ENCODE measurements at places on chromosomes 6 and 20.
A peak's percentile ranks its signal among the peaks of the same experiment; 100 is the strongest.

GRCh38 chr6:83198486-83199172 is 5.5 kb downstream of the RWDD2A start:
- DNase-seq = no peak

DNA sequence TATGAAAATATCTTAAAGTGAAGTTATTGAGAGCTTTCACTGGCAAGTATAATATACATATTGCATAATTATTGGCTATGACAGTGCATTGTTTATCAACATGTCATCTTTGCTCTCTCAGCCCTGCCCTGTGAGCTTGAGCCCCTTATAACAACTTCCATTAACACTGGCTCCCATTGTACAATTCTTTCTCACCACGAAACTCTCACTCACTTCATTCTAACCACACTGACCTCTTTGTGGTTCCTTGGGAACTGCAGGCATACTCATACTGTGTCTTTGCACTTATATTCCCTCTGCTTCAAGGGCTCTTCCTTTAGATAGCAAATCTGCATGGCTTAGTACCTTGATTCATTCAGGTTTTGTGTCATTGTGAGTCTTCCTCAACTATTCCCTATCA is 411.8 kb downstream of the CDKAL1 start:
- no peak for DNase-seq

GRCh38 chr6:135183532-135184440 is 2.7 kb downstream of the MYB start:
- peak; percentile 68 for DNase-seq

- no peak for DNase-seq
These were observed 65.2 kb downstream of the THBS2 start for GRCh38 chr6:169188475-169188874.

DNA sequence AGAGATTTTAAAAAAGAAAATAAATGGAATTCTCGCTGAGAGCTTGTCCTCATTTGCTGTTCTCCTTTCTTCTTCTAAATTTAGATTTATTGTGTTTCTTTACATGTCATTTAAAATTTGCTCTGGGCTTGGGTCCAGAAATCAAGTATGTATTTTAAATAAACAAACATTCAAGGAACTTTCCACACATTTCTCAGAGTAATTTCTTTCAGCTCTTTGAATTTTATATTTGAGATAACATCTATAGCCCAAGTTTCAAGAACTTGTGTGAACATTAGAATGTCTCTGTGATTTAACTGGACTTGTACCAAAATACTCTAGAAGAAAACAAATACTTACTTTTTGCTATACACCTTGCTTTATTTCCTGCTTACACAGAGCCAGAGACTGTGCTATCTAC is 192.3 kb downstream of the TMEM200A start:
- no peak for DNase-seq

DNA sequence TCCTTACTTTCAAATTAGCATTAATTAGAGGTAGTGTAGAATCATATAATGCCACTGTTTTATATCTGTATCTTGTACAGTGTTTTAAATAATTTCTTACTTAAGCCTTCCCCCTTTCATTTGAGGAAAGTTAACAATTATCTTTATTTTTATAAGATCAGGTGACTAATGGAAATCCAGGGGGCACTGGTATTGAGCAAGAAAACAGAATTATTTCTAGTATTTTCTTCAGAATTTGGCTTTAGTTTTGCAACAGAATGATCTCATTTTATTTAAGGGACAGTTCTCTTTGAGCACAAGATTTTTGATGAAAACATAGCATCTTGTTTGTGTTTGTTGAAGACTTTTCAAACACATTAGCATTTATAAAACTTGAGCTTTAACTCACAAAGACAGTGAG is 55.9 kb downstream of the RNF217 start:
- no peak for DNase-seq

- peak; percentile 79 for DNase-seq
These were observed 712 bp downstream of the RXRB start for GRCh38 chr6:33199687-33200218.

GRCh38 chr6:148612043-148612442 is 134.8 kb upstream of the UST start:
- DNase-seq = no peak

DNA sequence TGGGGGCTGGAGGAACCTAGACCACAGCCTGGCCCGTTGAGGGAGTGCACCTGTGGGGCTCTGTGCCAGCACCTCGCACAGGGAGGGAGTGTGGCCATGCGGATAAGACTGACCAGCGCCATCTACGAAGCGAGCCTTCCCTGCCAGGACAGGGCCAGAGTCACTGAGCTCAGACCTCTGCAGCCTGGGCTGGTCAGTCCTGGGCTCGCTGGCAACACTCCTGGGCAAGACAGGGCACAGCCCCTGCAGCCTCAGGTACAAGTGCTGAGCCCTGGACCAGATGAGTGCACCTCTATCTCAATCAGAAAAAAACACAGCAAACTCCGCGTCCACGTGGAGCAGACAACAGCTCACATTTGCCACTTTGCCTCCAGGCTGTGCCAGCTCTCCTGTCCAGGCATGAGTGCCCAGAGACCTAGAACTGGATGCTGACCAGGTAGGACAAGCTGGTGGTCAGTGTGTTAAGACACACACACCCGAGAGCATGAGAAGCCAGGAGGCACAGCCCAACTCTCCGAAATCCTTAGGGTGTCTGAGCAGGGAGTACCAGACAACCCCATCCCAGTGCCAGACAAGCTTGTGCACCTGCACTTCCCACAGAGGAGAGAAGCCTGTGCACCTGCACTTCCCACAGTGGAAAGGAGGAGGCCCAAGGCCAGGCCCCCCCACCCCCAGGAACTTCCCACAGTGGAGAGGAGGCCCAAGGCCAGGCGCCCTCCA is 4.9 kb downstream of the ARFRP1 start:
- DNase-seq = no peak

DNA sequence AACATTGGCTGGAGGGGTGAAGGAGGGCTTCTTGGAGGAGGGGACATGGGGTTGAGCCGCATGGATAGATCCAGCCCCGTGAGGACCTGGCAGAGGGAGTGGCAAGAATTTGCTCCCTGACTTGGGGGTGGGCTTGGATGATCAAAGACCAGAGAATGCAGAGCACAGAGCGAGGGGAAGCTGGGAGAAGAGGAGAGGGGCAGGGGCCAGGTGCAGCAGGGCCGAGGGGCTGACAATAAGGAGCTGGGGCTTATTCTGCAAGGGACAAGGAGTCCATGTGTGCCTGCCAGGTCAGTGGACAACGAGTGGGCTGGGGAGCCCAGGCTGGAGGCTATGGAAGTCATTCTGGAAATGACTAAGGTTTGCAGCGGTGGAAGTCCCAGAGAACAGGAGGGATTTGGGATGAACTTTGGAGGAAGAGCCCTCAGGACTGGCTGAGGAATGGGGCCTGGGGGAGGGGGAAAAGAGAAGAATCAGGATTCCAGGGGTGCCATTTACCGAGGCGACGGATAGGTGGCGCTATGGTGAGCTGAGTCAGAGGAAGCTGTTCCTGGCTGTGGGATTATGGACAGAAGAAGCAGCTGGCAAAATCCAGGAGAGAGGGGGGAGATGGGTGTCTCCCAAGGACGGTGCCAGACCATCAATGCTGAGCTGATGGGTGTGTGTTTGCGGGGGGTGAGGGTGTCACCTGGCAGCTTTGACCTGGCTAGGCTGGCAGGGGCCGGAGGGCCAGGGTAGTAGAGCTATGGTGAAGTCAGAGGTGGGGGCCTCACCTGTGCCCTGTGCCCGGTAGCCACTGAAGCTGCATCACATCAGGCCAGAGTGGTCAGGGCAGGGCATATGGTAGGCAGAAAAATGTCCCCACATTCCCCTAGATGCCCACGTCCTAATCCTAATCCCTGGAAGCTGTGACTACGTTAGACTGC is 7.8 kb downstream of the KCNG1 start:
- no peak for DNase-seq

- peak; percentile 69 for DNase-seq
These were observed 19.7 kb downstream of the FAM217A start for GRCh38 chr6:4059115-4059777.

GRCh38 chr20:45318948-45319347 is 10.8 kb upstream of the MATN4 start:
- no peak for DNase-seq

GRCh38 chr20:60505423-60505822 is 547.2 kb downstream of the CDH26 start:
- no peak for DNase-seq

DNA sequence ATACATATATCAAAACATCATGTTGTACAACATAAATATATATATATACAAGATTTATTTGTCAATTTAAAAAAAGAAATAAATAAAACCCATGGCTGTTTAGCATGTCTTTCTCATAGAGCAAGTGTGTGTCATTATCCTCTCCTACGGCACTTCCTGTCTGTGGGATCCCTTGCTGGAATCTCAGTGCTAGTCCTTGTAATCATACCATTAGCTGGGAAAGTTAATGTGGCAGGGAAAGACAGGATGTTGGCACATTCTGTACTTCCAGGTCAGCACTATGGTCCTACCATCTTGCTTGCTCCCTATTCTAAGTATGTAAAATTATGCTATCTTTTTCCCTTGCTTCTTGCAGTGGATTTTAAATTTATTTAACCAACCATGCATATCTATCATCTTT is 9.5 kb upstream of the SLC17A3 start:
- no peak for DNase-seq

DNA sequence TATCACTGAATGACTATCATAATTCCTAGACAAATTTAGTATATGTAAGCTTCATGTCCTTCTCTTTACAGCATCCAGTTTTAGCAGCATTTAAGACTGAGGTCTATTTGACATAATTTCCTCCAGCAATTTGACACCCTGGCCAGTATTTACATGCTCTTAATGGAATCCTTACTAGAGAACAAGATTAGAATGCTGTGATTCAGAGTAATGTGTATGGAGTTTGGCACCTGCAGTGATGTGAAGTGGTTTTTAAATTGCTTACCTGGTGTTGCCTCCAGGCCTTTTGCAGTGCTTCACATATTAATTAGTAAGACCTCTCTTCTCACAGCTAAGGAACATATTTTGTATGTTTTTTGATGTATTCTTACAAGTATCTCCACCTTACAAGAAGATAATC is 9.8 kb downstream of the NKX2-4 start:
- DNase-seq = no peak

- no peak for DNase-seq
These were observed 3.8 kb downstream of the ULBP3 start for GRCh38 chr6:150065083-150065482.

DNA sequence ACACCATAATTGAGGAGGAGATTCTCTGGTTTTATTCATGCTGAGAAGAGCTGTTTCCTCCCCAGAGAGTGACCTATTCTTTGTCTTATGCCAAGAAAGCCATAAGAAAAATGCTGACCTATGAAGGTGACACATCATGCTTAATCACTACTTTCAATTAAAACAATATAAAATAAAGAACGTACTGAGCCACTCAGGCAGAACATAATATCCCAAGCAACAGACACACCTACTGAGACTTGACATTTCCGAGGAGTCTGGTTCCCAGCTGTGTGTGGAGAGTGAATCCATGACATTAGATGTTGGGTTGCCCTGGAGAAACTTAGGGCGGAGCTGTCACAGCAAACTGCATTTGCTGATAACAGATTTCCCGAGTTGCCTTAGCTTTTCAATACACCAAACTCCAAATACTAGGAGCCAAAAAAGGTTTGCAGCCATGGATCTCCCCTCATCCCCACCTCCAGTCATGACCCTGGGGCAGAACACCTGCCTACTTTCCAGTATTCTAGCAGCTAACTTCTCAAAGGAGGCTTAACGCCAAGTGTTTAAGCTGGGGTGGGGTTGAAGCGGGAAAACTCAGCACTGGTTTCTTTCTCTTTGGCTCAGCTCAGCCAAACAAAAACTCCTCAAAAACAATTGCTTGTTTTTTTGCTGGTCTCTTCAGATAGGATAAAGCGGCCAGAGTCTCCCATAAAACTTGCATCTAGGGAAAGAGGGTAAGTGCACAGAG is 92.2 kb downstream of the BACH2 start:
- no peak for DNase-seq

GRCh38 chr6:126937426-126937825 is 181.0 kb upstream of the RSPO3 start:
- DNase-seq = no peak

GRCh38 chr6:56168596-56168995 is 78.8 kb downstream of the COL21A1 start:
- no peak for DNase-seq

GRCh38 chr20:33229843-33230242 is 6.0 kb upstream of the BPIFA1 start:
- DNase-seq = no peak

DNA sequence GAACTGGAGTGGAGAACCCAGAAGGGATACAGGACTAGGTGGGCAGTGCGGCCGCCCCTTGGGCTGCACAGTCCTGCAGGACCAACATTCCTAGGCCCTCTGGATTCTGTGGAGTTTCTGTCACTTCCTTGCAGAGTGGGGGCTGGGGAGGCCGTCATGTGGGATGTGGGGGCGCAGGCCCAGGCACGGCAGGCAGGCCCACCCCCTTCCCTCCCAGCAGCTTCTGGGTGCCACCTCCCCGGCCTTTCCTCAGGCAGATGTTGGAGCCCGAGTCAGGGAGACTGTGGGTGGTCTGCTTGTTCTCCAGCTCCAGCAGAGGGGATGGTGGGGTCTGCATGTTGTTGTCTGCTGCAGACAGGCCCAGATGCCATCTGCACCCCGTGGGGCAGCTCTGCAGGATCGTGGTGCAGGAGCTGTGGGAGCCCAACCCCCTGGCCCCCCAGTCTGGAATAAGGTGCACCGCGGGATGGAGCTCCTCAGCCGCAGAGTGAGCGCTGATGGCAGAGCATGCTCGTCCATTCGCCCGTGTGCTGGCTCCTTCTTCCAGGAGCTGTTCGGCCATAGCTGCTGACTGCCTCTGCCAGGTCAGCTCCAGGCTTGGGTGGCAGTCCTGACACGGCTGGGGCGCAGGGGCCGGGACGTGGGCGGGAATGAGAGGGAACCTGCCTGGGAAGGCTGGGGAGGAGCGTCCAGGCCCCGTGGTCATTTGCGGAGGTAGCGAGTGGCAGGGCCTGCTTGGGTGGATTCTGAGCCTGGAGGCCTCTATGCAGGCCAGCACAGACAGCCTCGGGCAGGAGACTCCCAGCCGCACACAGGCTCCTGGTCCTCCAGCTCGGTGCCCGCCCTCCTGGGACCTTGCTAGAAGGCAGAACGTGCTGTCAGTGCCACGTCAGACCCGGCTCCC is 18.1 kb downstream of the SLC17A9 start:
- no peak for DNase-seq

DNA sequence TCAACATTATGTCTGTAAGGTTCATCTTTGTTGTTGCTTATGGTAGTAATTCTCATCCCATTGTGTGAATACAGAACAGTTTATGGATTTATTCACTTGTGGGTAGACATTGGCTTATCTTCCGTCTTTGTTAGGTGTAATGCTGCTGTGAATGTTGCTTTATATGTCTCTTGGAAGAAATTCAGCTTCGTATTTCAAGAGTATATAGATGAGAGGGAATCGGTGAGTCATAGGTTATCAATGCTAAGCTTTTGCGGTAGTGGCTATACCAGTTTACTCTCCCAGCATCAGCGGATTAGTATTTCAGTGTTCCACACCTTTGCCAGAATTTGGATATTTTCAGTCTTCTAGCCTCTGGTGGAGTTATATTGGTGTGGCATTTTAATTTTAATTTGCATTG is 77.8 kb downstream of the ZFAND3 start:
- DNase-seq = no peak

- DNase-seq = no peak
These were observed 23.7 kb upstream of the KIF16B start for GRCh38 chr20:16596991-16597390.

All from CD4-positive, alpha-beta memory T cell (primary cell).